ELF-1 (cell line): ENCODE measurements at places on chromosomes 11 and 22.
A peak's percentile ranks its signal among the peaks of the same experiment; 100 is the strongest.

DNA sequence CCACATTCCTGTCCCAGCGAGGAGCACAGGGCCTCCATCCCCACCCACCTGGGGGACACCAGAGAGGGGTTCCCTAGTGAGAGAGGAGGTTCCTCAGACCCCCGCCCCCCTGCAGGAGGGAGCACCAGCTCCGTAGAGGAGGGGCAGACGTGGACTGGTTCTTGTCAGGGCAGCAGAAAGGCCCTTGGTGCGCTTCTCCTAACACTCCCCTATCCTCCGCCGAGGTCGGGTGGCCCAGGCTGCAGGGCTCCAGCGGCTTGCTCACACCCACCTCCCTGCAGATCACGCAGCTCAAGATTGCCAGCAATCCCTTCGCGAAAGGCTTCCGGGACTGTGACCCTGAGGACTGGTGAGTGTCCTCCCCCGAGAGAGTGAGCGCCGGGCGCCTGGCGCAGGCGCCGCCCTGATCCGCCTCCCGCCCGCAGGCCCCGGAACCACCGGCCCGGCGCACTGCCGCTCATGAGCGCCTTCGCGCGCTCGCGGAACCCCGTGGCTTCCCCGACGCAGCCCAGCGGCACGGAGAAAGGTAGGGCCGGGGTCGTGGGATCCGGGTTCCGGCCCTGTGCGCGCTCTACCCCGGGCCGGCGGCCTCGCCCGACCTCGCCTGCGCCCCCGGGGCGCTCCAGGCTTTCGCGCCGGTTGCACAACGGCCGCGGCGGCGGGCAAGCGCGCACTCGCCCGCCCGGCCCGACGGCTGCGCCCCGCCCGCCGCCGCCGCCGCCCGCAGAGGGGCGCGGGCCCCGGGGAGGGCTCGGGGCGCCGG lies 5.1 kb downstream of the TBX1 start:
- DNase-seq, result no peak

DNA sequence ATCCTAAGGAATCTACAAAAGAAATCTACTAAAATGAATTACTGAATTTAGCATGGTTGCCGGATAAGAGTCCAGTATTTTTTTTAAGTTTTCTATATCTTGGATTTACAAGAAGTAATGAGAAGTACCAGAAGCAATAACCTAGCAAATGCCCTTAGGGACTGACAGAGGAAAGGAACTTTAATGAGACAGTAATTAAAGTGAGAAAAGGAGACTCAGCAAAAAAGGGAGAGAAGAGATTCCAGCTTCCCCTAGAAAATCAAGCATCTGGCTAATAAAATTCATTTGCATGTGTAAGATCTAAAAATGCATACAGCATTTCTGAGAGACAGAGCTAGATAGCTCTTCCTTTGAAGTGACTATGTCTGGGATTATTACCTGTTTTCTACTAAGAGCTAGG lies 39.1 kb downstream of the IZUMO1R start:
- no peak for DNase-seq

DNA sequence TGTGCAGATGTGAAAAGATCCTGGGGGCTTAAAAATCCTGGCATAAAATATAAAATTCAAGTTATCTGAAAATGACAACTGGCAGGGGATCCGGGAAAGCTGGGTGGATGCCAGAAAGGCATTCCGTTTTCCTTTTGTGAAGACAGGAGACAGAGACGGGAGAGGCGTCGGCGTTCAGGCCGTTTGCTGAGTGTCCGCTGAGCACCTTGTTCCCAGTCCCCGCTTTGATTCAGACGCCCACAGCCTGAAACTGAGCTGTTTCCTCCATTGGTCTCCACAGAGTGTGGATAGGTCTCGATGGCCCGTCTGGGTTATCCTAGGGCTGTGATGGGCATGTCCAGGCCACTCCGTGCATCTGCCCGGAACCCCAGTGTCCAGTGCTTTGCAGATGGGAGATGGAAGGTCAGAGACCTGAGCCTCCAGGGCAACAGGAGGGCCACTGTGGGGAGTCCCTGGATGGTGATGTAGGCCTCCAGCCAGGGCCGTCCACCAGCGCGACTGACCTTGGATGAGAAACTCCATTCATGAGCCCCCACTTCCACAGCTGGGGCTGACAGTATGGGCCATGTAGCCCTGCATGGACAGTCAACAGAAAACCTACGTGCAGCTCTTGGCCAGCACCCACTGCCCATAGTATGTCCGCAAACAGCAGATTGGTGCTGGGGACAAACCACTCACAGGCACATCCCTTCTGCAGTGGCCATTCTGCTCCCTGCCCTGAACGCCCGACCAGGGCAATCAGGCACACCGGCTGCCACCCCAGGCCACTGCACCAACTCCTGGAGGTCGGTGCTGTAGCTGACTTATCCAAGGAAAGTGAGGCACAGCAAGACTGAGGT lies 11.6 kb downstream of the MRGPRF start:
- DNase-seq, result no peak

DNA sequence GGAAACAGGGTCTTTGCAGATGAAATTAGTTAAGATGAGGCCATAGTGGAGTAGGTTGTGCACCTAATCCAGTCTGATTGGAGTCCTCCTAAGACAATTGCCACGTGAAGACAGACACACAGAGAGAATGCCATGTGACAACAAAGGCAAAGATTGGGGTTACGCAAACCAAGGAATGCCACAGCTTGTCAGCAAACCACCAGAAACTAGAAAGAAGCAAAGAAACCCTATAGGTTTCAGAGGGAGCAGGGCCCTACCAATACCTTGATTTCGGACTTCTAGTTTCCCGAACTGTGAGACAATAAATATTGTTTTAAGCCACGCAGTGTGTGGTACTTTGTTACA lies 8.2 kb upstream of the LAYN start:
- no peak for DNase-seq

DNA sequence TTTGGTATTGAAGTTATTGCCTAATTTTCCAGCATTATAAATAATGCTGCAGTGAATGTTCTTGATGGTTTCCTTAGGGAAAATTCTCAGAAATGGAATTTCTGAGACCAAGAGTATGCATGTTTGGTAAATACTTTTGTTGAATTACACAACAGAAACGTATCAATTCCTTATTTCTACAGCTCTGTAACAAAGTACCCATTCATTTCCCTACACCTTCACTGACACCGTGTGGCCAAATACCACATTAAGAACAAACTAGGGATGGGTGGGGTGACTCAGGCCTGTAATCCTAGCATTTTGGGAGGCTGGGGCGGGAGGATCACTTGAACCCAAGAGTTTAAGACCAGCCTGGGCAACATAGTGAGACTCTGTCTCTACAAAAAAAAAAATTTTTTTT lies 21.8 kb downstream of the MCAM start:
- DNase-seq, result no peak

DNA sequence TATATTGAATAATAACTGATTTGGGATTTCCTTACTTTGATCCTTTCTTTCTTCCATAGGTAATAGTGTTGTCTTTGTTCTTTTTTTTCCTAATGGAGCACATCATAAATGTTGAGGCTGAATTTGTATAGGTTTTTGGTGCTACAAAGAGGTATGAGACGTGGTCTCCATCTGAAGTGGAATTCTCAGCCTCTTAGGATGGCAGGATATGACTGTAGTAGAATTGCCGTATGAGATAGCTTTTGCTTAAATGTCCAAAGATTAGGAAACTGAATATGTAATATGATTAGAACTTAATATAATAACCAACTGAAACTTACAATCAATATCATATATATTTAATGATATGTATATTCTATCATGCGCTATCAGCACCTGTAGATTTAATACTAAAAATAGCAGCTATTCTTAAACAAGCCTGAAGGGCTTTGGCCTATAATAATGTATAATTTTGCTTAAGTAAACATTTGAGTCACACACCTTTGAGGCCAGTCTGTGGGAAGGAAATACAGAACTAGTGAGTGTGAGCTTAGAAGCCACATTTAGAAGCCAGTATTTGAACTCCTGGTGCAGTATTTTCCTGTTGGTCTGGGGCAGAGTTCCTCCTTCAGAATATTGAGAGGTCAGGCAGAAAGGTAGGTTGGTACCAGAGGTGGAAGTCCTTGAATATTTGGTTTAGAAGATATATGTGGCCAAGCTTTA lies 62.6 kb downstream of the SWAP70 start:
- no peak for DNase-seq

DNA sequence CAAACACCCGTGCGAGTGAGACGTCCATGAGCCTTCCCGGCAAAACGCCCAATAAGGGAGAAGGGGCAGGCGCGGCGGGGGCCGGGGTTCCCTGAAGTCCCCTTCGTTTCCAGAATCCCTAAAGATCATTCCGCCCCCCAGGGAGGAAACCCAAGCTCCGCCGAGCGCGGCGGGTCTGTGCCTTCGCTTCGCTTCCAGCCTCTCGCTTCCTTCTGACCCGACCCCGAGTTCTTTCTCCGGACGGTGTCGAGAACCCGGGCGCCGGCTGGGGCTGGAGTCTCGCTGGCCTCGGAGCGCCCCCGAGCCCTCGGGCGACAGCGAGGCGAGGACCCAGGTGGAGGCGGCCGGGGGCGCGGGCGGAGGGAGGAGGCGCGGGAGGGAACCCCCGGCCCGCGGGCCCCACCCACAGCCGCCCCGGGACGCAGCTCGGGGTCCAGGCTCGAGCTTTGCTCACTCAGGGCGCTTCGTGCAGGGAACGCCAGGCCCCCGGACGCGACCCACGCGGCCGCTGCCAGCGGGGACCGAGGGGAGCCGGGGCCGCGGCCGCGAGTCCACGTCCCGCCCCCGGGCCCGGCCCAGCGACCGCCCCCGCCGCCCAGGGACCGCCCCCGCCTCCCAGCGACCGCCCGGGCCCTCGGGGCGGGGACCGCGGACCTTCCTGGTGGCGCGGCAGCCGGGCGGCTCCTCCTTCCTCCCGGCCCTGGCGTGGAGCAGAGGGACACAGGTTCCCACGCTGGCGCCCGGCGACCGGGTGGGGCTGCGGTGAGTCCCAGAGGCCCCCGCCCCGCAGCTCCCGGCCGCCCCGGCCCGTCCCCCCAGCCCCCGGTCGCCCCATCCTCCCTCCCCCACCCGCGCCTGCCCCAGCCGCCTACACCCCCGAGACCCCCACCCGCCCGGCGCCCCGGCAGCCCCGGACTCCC lies at the start of gene PGGHG:
TSS of gene PGGHG (plus strand) at position 649 of the 920 bp plus-strand sequence. CDS start 691 bp downstream, outside the sequence.
- DNase-seq, result no peak

DNA sequence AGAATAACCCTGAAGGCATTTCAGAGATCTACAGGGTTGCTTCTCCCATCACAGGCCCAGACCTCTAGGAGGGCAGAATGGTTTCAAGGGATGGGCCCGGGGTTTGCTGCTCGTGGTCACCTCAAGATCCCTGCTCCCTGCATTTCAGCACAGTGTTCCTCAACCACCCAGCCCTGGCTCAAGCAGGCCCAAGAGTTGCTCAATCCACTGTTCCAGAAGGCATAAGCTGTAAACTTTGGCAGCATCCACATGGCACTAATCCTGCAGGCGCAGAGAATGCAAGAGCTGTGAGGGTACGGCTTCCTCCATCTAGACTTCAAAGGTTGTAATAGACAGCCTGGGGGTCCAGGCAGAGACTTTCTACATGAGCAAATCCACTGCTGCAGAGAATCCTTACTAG lies 225.0 kb upstream of the UBASH3B start:
- DNase-seq, result no peak

- no peak for DNase-seq
These were observed 31.0 kb downstream of the TSG101 start for GRCh38 chr11:18495703-18496102.

- DNase-seq, result no peak
These were observed 31.3 kb downstream of the B3GAT1 start for GRCh38 chr11:134380785-134381184.

- peak; percentile 37 for DNase-seq
These were observed 191.4 kb upstream of the SORL1-AS1 start for GRCh38 chr11:121644187-121644512.

- no peak for DNase-seq
These were observed 14.0 kb upstream of the LRRC32 start for GRCh38 chr11:76684516-76684915.

DNA sequence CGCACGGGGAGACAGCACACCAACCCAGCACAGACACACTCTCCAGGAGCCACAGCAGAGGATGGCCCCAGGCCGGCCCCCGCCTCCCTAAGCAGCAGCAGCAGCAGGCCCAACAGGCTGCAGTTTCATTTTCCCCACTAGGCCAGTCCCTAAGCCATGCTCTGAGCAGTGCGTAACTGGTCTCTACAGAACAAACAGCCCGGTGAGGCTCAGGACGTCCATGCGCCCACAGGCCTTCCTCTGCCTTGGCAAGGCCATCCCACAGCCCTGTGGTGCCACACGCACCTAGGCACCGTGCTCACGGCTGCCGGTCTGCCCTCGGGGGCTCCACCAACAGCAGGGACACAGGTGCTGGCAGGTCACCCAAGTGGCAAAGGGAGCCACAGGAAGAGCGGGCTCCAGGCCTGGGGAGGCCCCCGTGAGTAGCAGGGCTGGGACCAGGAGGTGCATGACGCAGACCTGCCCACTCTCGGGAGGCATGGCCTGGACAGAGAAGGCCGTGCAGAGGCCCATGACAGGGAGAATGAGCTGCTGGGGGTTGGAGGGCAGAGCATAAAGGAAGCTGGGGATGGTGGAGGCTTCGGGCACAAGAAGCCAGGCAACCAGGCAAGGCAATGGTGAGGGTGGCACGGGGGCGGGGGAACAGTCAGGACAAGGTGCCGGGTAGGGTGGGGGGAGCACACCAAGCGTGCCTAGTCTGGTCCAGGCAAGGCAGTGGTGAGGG lies 1.4 kb upstream of the MOB2 start:
- DNase-seq, result peak; percentile 42

GRCh38 chr11:44113572-44113971 lies 18.1 kb downstream of the EXT2 start:
- DNase-seq, result peak; percentile 16

- DNase-seq, result no peak
These were observed 97.3 kb downstream of the CTTN start for GRCh38 chr11:70495351-70496310.

- no peak for DNase-seq
These were observed 74.5 kb upstream of the ARFGAP3 start for GRCh38 chr22:42931421-42932196.

GRCh38 chr22:30574095-30574981 lies at the start of gene GAL3ST1:
GAL3ST1 (minus strand) TSS chr22:30574665; CDS start chr22:30557392, 17,273 bp downstream.
- DNase-seq, result no peak

GRCh38 chr22:47144076-47144765 lies 381.8 kb downstream of the TBC1D22A start:
- no peak for DNase-seq

DNA sequence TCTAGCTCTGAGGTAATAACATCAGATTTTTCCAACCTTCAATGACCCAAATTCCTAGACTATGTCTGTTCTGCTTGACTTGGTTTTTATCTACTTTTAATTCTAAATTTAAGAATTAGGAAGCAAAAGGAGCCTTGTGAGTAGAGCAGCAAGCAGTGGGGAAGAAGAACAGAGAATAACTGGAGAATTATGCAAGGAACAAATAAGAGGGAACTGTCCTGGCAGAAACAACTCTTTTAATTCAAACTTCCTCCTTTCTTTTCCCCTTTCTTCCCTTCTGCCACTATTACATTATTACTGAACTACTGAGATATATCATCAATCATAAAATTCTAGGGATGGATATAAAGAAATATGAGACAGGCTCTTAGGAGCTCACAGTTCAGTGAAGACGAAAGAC lies 276.1 kb downstream of the SBF2 start:
- DNase-seq, result no peak
